BE2C (cell line): ENCODE measurements at places on chromosomes 16 and 17.
A peak's percentile ranks its signal among the peaks of the same experiment; 100 is the strongest.

GRCh38 chr16:86071611-86072240, 172.8 kb downstream of the IRF8 start:
- no peak for DNase-seq

GRCh38 chr17:74631468-74632450, 8.2 kb upstream of the CD300E start:
- DNase-seq, result peak; percentile 49

DNA sequence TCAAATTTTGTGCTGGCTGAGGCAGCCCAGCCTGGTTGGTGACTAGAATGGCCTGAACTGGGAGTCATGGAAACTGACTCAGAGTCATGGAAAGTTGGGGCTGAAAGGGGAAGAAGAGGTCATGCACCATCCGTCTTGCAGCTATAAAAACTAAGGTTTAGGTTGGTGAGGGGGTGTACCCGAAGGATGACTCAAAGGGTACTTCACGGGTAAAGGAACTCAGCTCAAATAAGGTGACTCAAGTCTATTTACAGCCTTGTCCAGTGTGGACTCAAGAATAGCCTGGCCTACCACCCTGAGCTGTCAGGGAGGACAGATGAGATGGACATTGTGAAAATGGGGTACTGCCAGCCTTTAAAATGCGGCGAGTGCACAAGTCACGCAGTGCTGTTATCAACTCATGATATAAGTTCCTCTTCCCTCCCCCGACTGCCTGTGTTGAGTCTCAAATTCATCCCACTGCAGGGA, 18.6 kb downstream of the CD300LB start:
- no peak for DNase-seq

DNA sequence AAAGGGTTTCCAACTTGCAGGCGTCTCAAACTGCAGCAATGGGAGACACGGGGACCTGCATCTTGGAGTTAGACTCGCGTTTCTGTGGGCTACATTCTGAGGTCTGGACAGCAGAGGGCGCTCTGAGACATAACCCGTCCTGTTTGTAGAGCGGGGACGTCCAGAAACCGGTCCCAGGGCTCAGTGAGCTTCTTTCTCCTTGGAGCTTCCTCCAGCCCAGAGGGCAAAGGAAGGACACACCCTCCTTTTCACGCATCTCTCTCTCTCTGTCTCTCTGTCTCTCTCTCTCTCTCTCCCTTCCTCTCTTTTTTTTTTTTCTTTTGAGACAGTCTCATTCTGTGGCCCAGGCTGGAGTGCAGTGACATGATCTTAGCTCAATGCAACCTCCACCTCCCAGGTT, 19.8 kb downstream of the COX4I1 start:
- peak; percentile 86 for DNase-seq

DNA sequence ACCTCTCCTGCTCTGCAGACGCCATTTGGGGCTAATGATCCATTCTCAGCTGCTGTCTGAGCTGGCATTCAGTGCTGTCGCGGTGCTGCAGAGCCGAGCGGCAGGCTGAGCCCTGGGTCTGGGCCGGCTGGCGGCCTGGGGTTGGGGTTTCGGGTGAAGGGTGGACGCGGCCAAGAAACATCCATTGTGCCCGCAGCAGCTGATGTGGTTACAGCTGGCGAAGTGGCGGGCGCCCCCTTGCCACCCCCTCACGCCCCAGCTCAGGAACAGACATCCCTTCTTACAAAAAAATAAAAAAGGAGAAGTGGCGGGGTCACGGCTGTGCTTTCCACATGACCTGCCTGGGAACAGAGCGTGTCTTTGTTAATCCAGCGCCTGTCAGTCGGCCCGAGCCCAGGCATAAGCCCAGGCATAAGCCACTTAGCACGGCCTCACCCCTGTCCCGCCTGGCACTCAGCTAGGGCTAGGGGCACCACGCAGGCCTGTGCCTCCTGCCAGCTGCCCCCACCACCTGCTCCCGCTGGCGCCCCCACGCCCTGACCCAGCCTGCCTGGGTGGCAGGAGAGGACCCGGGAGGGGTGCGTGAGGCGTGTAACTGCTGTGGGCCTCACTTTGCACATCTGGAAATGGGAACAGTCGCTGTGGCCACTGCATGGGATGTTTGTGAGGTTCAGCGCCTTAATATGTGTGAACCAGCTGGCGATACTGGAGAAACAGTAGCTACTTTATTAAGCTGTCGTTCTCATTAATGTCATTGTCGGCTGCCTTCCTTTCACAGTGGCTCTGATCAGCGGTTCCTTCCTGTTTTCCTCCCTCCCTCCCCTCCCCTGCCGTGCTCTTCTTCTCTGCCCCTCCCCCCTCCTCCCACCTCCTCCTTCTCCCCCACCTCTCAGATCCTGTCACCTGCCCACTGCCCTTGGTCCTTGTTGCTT, 197.7 kb upstream of the CIBAR2 start:
- no peak for DNase-seq

DNA sequence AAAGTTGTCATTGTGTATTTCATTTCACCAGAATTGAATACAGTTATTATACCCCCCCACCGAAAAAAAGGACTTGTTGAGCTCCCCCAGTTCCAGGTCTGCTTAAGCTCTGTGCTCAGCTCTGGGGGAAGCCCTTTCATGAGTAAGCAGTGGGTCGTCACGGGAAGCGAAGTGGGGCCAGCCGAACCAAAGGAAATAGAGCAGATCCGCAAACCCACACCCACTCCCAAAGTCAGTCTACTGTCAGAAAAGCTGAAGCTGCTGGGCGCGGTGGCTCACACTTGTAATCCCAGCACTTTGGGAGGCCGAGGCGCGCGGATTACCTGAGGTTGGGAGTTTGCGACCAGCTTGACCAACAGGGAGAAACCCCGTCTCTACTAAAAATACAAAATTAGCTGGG, 50.1 kb downstream of the PECAM1 start:
- DNase-seq, result no peak

- DNase-seq, result no peak
These were observed 5.7 kb downstream of the FOXF1 start for GRCh38 chr16:86515777-86516622.

DNA sequence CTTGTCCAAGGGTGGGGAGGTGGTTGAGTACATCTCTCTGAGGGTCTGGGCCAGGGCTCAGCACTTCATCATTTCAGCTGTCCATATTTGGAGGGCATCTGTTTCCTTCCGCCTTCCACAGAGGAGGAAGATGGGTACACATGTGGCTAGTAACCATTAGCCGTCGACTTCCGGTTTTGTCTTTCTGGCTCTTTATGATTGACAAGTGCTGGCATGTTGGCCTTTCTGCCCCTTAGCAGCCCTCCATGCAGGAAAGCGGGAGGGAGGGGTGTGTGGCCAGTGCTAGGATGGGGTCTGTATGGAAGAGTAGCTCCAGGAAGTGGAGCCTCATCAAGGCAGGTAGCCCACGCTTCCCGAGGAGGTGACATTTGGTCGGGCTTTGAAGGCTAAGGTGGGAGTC, 69.6 kb downstream of the RAI1 start:
- no peak for DNase-seq

DNA sequence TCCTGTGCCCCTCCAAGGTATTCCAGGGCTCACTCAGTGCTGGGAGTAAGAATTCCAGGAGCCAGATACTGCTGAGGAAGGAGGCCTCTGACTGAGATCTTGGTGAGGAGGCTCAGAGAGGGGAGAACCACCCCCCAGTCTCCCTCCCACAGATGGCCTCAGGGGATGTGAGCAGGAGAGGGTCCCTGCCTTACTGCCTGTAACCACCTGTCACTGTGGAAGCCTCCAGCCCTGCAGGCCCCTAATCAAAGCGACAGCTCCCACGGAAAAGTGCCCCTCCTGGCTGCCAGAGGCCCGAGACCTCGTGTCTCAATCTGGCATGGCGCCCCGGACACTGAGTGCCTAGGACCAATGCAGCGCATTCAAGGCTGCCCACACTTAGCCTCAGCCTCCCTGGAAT, 7.7 kb upstream of the C17orf113 start:
- no peak for DNase-seq

- no peak for DNase-seq
These were observed 22.7 kb downstream of the MYO15B start for GRCh38 chr17:75610103-75610984.

- DNase-seq, result no peak
These were observed 1.9 kb downstream of the MSI2 start for GRCh38 chr17:57257895-57258851.
